ENCODE measurements at places on chromosomes 7 and 10. TPM values are rescaled to one million over a fixed set of nuclear protein-coding genes. Genes with fewer than 3 reads are reported as not detected.
A peak's percentile ranks its signal among the peaks of the same experiment; 100 is the strongest.

DNA sequence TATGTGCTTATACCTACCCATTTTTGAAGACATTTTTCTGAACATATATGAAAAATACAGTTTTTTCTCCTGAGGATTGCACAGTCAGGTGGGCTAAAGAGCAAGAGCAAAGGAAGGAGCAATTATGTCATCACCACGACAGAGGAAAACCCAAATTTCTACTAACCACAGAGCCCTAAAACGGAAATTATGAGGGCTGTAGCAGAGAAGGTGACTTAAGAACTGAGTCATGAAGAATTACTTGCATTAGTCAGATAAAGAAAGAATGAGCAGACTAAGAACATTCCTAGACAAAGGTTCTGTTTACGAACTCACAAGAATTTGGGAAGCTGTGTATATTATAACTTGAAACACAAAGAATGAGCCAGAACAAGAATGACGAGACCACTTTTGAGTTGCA lies 974.4 kb downstream of the NXPH1 start:
- no peak for DNase-seq
- H3K27ac ChIP-seq, result no peak overlapping the region
- H3K4me3 ChIP-seq, result no peak overlapping the region
- H3K4me1 ChIP-seq, result peaks cover 12% of the 10 kb centered on the region

- no peaks in the 10 kb centered on the region for H3K36me3 ChIP-seq
- H3K27me3 ChIP-seq, result no peaks in the 10 kb centered on the region
- H3K4me3 ChIP-seq, result no peak overlapping the region
- peak; percentile 59 for DNase-seq
- peaks cover 33% of the 10 kb centered on the region for H3K4me1 ChIP-seq
Observed at GRCh38 chr7:29105752-29106668, 40.3 kb downstream of the CPVL start.

DNA sequence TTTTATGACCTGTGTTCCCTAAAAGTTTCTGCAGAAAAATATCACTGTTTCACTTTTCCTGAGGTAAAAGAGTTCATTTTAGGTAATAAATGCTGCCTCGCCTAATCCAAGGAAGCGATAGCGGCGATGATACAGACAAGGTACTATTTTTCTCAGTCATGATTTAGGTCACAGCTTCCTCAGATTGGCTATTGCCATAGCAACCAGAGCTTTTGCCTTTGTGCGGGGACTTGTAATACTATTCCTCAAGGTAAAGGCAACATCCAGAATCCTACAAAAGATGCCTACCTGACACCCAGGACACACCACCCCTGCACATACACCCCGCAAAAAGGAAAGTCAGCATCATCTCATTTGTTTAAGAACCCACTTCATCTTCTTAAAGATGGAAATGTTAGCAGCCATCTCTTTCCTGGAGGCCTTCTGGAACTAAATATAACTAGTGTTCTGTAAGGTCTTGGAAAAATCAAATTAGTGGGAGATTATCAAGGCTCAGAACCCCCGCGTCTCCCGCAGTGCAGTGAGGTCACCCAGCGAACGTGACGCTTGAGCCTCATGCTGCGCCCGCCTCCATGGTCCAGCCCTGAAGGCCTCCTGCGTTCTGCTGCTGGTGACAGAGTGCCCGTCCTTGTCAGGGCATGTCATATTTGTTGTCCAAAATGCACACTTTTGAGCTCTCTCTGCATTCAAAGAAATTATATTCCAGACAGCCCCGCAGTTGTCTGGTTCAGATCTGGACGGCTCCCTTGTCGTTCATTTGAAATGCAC lies 402.0 kb upstream of the RNF32 start:
- no peak overlapping the region for H3K4me3 ChIP-seq
- H3K27ac ChIP-seq, result no peak overlapping the region
- no peaks in the 10 kb centered on the region for H3K27me3 ChIP-seq
- H3K36me3 ChIP-seq, result no peaks in the 10 kb centered on the region
- no peak for DNase-seq

GRCh38 chr7:41637049-41637448 lies 65.8 kb downstream of the INHBA start:
- no peak overlapping the region for H3K4me3 ChIP-seq
- no peaks in the 10 kb centered on the region for H3K27me3 ChIP-seq
- H3K4me1 ChIP-seq, result no peaks in the 10 kb centered on the region
- H3K27ac ChIP-seq, result no peak overlapping the region

DNA sequence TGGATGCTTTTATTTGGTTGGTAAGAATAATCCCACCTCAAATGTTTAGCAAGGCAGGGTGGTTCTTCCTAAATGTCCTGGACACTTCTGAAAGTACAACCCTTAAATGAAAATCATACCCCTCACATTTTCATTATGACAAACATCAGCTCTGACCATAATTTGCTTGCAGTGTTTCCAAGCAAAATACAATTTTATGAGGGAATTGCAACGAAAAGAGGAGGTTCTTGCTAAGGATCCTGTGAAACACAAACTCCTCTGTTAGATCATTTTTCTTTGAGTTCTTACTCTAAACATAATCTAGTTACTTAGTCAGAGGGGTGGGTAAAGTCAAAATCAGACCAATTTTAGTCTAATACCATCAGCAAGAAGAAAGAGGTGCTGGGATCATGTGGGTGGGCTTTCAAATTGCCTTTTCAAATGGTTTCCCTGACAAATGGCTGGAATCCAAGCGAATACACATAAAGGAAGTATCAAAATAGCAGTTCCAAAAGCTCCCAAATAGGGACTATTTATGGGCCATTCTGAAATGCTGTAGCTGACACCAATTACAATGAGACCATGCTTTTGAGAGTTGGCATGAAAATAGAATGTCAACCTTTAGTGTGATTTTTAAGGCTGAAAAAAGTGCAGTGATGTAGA lies 164.9 kb upstream of the INHBA start:
- DNase-seq, result no peak
- H3K36me3 ChIP-seq, result no peaks in the 10 kb centered on the region
- no peaks in the 10 kb centered on the region for H3K4me1 ChIP-seq
- H3K4me3 ChIP-seq, result no peak overlapping the region

DNA sequence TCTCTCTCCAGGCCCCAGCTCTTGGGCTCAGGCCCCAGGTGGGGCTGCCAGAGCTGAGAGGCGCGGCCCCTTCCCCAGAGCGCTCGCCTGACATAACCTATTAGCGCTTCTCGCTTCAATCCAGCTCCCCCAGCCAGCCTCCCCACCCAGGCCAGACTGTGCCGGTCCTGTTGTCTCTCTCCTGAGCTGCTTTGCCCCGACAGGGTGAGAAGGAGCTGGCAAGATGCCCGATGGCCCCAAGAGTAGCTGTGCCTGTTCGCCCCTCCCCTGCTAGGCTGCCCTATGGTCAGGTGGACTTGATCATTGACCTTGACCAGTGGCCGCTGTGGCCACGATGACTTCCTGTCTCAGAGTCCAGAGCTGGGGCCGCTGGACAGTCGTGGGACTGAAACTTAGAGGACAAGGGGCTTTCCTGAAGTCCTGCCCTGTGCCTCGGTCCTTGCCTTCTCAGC lies 9.1 kb downstream of the TMEM270 start:
- H3K27me3 ChIP-seq, result no peaks in the 10 kb centered on the region
- H3K4me1 ChIP-seq, result peaks cover 24% of the 10 kb centered on the region
- DNase-seq, result no peak
- no peaks in the 10 kb centered on the region for H3K36me3 ChIP-seq
- H3K27ac ChIP-seq, result no peak overlapping the region
- H3K4me3 ChIP-seq, result no peak overlapping the region

GRCh38 chr7:149310113-149310836 lies 48.3 kb downstream of the ZNF783 start:
- no peak overlapping the region for H3K4me3 ChIP-seq
- no peaks in the 10 kb centered on the region for H3K27me3 ChIP-seq
- H3K27ac ChIP-seq, result no peak overlapping the region
- H3K36me3 ChIP-seq, result no peaks in the 10 kb centered on the region
- DNase-seq, result no peak

DNA sequence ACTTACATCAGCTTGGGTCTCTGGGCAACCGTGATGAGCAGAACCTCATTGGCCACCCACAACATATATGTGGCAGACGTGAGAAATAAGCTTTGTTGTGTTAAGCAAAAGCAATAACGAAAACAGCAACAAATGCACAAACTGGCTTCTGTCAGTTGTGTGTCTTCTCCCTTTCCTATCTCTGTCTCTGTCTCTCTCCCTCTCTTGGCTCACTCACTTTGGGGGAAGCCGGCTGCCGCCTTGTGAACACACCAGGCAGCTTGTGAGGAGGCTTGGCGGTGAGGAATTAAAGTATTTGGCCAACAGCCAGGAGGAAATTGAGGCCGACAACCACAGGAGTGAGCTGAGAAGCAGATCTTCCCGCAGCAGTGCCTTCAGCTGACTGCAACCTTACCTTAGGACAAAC lies 21.9 kb upstream of the CDCA7L start:
- DNase-seq, result no peak
- H3K4me1 ChIP-seq, result no peaks in the 10 kb centered on the region
- H3K4me3 ChIP-seq, result no peak overlapping the region
- H3K27me3 ChIP-seq, result no peaks in the 10 kb centered on the region
- no peaks in the 10 kb centered on the region for H3K36me3 ChIP-seq

- no peaks in the 10 kb centered on the region for H3K27me3 ChIP-seq
- H3K4me1 ChIP-seq, result no peaks in the 10 kb centered on the region
- no peaks in the 10 kb centered on the region for H3K36me3 ChIP-seq
- DNase-seq, result peak; percentile 51
- H3K4me3 ChIP-seq, result peak overlapping the region; percentile 61
Observed at GRCh38 chr7:107167483-107168232, 1.1 kb upstream of the HBP1 start.

GRCh38 chr10:80613466-80614170 lies 75.9 kb downstream of the SH2D4B start:
- H3K4me1 ChIP-seq, result no peaks in the 10 kb centered on the region
- H3K4me3 ChIP-seq, result no peak overlapping the region
- no peaks in the 10 kb centered on the region for H3K36me3 ChIP-seq
- H3K27me3 ChIP-seq, result no peaks in the 10 kb centered on the region
- no peak for DNase-seq

- H3K4me1 ChIP-seq, result no peaks in the 10 kb centered on the region
- H3K36me3 ChIP-seq, result no peaks in the 10 kb centered on the region
- DNase-seq, result no peak
Observed at GRCh38 chr7:41428381-41428780, 274.5 kb downstream of the INHBA start.

DNA sequence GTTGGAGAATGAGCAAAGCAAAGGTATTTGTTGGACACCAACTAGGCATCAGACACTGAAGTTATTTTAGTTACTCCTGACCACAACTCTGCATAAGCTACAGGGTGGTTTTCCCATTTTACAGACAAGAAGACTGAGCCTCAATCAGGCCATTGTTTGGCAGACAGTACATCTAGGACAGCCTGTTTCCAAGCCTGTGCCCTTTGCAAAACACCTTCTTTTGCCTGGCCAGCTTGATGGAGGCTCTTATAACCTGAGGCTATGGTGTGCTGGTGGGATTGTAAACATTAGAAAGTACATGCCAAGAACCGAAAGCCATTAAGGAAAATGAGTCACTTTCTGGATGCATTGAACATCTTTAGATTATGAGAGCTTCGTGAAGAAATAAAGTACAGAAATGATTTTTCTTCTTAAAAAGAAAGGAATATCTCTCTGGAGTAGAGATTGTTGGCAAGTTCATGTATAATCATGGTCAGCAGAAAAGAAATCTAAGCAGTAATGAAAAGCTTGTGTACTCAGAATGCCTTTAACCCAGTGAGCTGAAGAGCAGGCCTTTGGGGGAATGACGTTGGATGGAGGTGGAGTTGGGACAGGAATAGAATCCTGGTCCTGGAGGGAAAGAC lies 140.6 kb downstream of the KIAA1217 start:
- H3K27ac ChIP-seq, result no peak overlapping the region
- peaks cover 12% of the 10 kb centered on the region for H3K4me1 ChIP-seq
- no peak for DNase-seq

GRCh38 chr7:80134115-80134535 lies 506 bp upstream of the GNAI1 start:
- 0 out of 2 replicates have a peak, but pooled peaks cover 1% of the 10 kb centered on the region for H3K27me3 ChIP-seq
- H3K27ac ChIP-seq, result no peak overlapping the region

DNA sequence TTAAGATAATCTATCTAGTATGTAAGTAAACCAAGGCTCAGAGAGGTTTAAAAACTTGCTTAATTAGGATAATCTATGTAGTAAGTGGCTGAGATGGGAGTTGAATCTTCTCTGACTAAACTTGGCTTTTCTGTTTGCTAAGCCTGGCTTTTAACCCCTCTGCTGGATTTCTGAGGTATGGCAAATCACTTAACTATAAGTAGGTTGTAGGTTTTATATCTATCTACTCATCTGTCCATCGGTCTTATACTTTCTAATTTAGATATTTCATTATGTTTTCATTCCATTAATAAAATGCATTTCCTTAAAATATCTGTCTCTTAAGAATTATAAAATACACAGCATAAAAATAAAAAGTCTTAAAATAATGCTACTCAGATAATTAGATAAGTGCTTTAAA lies 59.4 kb downstream of the ST7 start:
- H3K27me3 ChIP-seq, result no peaks in the 10 kb centered on the region
- no peak for DNase-seq
- no peak overlapping the region for H3K4me3 ChIP-seq
- no peak overlapping the region for H3K27ac ChIP-seq
- peaks cover 4% of the 10 kb centered on the region for H3K4me1 ChIP-seq

GRCh38 chr10:38007551-38007950 lies 2.9 kb upstream of the ZNF33A start:
- H3K4me1 ChIP-seq, result no peaks in the 10 kb centered on the region
- no peaks in the 10 kb centered on the region for H3K27me3 ChIP-seq
- no peaks in the 10 kb centered on the region for H3K36me3 ChIP-seq
- no peak overlapping the region for H3K4me3 ChIP-seq

GRCh38 chr7:5170251-5170650 lies 19.8 kb upstream of the WIPI2 start:
- DNase-seq, result no peak
- H3K27ac ChIP-seq, result no peak overlapping the region
- no peak overlapping the region for H3K4me3 ChIP-seq
- no peaks in the 10 kb centered on the region for H3K36me3 ChIP-seq

- no peaks in the 10 kb centered on the region for H3K36me3 ChIP-seq
- no peak overlapping the region for H3K27ac ChIP-seq
- no peak for DNase-seq
- H3K4me3 ChIP-seq, result no peak overlapping the region
- no peaks in the 10 kb centered on the region for H3K27me3 ChIP-seq
Observed at GRCh38 chr7:38658921-38659320, 27.7 kb upstream of the AMPH start.

GRCh38 chr10:103145046-103145445 lies 48.0 kb downstream of the NT5C2 start:
- H3K27ac ChIP-seq, result no peak overlapping the region
- peaks cover 6% of the 10 kb centered on the region for H3K4me1 ChIP-seq
- H3K4me3 ChIP-seq, result no peak overlapping the region
- H3K27me3 ChIP-seq, result no peaks in the 10 kb centered on the region
- no peaks in the 10 kb centered on the region for H3K36me3 ChIP-seq

DNA sequence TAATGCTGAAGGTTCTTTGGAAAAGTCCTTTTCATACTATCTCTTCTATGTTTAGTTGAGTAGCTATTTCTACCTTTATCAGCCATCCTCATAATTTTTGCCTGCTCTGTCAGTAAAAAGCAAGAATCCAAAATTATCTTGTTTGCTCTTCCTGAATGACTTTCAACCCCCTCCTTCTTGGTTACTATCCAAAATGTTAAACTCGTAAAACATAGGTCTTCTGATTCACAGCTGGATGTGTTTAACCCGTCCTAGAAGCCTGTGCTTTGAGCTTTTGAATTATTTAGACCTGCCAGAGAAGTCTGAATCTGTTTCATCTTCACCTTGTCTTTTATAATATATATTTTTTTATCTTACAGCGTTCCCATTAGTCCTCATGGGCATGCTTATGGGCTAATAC lies 136.4 kb upstream of the MDFIC start:
- H3K27ac ChIP-seq, result no peak overlapping the region
- no peaks in the 10 kb centered on the region for H3K27me3 ChIP-seq
- H3K4me3 ChIP-seq, result no peak overlapping the region

Gene PTPRZ1
- total RNA-seq, result not detected

Gene AKR1E2
- 68.5 TPM for total RNA-seq

Gene CREB5
- 9.1 TPM for total RNA-seq

Gene ALOX5
- total RNA-seq, result not detected

Gene CPA1
- not detected for total RNA-seq
